ENCODE measurements at places on chromosomes 13 and 19.

GRCh38 chr13:97986835-97987234 lies 33.4 kb downstream of the IPO5 start:
- no peak for DNase-seq

DNA sequence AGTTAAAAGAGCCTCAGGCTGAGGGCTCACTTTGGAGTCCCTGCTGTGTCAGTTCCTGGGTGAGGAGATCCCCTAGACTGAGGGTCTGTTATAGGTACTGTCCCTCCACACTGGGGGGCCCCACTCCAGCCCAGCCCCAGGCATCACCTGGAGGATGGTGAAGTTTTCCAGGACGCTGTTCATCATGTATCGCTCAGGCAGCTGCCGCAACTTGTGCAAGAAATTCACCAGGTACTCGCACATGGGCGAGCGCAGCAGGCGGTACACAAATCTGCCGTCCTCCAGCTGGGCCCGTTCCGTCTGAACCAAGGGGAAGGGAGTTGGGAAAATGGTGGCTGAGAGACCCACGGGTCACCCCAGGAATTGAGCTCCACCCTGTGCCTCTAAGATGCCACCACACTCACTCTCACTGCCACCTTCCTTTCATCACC lies 7.1 kb downstream of the CD37 start:
- no peak for DNase-seq

DNA sequence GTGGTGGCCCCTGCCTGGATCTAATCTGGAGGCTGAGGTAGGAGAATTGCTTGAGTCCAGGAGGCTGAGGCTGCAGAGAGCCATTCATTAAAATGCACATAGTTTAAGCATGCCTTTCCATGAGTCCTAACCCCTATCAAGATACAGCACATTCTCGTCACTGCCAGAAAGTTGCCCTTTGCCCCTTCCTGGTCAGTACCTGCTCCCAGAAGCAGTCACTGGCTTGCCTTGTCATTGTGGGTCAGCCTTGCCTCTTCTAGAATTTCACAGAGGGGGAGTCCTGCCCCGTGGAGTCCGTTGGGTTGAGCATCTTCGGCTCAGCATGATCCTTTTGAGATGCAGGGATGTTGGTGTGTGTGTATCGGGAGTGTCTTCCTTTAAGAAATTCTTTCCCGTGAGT lies 10.8 kb downstream of the BICRA start:
- DNase-seq, result no peak

- DNase-seq, result no peak
Observed at GRCh38 chr13:75333103-75333502, 148.9 kb downstream of the TBC1D4 start.

- no peak for DNase-seq
Observed at GRCh38 chr19:55082020-55082851, 6.6 kb downstream of the EPS8L1 start.

DNA sequence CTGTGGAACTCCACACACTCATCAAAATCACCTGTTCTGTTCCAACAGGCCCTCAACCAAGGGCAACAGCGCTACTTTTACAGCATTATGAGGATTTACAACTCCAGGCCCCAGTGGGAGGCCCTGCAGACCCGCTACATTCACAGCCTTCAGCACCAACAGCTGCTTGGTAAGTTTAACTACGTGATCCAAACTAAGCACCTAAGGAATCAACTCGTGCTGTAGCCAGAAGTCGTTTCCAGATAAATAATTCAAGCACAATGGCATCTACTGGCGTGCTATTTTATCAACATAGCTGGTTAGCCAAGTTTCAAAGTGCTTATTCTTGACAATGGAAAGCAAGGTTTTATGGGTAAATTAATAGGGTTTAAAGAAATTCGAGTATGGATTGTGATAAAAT lies 5.3 kb downstream of the FAM216B start:
- DNase-seq, result no peak

- no peak for DNase-seq
Observed at GRCh38 chr13:35474496-35475211, 1.8 kb downstream of the MAB21L1 start.

DNA sequence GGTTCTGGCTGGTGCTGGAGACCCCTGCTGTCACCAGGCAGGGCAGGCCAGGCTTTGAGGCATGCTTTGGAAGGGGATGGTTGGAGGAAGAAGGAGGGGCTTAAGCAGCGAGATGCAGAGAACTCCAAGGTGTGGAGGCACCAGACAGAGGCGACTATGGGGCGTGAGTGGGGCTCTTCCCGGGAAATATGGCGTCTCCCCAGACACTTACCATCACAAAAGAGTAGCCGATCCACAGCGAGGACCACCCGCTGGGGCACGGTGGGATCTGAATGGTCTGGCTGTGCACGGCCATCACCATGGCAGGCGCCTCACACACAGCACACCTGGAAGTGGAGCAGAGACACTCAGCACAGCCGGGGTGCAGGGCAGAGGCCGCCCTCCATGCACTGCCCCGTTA lies 151.9 kb downstream of the COL4A1 start:
- no peak for DNase-seq

DNA sequence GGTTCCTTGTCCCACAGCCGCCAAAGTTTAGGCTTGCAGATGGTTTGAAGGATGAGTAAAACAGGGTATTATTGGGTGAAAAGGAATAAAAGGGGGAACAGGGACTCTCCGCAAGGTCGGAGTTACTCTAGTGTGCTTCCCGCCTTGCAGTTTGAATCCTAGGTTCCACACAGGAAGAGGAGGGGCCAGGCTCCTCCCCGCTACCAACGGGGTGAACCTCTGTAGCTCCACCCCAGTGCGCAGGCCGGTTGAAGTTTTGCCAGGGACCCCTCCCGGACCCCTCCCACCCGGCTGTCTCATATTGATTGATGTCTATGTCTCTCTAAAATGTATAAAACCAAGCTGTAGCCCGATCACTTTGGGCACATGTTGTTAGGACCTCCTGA lies 11.6 kb upstream of the GTF2F2 start:
- DNase-seq, result no peak

DNA sequence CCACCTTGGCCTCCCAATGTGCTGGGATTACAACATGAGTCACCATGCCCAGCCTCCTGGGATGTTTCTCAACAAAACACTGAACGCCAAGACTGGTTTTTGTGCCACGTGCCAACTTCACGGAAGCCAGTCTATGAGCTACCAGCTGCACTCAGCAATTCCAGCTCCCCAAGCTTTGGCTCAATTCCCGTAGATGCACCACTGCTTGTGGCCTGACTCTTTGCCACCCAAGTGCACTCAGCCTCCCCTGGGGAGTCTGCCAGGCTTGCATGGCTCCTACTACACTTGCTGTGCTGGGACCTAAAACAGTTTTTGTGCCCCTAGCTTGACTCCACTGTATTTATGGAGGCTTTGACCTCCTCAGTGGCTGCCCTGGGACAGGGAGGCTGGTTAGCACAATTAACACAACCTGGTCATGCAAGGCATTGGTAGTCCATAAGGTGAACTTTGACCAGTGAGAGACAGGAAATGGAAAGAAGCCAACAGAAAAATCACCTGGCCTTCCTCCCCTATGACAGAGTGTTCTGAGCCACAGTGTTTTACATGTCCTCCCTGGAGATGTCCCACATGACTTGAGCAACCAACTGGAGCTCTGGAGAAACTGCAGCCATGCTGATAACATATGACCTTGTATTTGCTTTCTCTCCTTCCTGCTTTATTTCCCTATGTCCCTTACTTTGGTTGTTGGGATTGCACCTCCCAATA lies 1173.1 kb downstream of the UQCRFS1 start:
- no peak for DNase-seq

- no peak for DNase-seq
Observed at GRCh38 chr13:94880463-94880862, 168.1 kb upstream of the SOX21 start.

GRCh38 chr19:38617764-38618589 lies at the start of gene MAP4K1:
MAP4K1 (minus strand) TSS chr19:38617953; CDS start chr19:38617895, 58 bp downstream.
- DNase-seq, result no peak

DNA sequence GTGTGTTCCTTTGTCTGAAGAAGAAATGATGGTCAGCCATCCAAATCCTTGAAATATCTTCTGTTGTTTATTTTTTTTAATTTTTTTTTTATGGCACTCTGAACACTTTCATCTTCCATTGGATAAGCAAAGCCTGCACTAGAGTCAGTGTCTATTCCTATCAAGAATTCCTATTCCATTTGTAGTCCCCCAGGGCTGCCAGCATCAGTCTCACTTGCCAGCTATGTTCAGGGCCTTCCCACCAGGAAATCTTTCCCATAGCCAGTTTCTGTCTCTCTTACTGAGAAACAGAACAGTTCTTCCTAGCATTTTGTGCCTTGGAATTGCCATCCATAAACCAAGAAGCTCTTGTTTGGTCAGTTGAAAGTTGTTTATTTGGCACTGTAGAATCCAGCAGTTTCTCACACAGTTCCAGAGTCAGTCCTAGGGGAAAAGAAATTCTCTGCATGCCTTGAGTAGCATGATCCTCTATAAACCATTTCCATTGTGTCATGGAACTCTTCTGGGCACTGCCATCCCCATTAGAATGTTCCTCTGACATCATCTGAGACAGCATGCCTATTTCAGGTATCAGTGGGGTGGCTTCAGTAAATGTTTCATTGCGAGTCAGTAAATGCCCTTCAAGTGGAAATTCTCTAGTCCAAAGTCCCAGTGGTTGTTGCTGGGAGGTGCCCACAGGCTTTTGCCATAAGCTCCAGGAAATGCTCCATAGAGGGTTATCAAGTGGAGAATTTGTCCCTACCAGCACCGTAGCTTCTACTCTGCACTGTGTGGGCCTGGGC lies 18.7 kb upstream of the SPRYD7 start:
- no peak for DNase-seq

GRCh38 chr13:73981595-73981994 lies 152.6 kb downstream of the KLF12 start:
- DNase-seq, result no peak

DNA sequence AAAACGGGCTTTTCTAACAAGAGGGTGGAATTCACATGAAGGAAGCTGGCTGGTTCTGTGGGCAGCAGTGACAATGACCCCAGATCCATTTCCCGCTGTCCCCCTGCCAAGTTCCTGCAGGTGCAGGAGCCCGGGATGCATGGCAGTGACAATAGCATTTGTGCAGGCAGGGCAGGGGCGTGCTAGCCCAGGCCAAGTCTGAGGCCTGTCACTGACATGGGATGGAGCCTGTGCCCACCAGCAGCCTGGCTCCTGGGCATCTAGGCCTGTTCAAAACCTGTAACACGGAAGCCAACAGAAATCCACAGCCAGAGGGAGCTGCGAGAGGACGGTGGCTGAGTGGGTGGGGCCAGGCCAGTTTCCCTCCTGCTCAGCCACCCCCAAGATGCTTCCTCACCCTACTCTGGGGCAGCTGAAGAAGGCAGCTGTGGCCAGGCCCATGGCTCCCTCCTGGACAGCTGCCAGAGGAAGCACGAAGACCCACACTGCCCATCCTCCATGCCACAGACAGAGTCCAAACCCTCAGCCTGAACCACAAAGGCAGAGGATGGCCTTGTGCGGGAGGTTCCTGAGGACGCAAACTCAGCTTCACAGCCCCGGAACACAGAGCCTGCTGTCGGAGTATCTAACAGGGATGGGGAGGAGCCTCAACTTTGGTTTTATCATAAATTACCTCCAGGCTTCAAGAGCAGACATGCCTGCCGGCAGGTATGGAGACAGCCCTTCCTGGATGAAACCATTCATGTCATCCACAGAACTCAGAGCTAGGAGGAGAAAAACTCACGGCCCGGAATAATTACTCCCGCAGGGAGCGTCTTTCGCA lies 74.0 kb downstream of the CEBPG start:
- DNase-seq, result no peak

- DNase-seq, result no peak
Observed at GRCh38 chr19:43311706-43312105, 41.8 kb upstream of the CD177 start.

- DNase-seq, result no peak
Observed at GRCh38 chr19:11148001-11148400, 7.6 kb downstream of the SPC24 start.

Data from NCI-H1417 treated with DMSO at 0.1 percent for 48 hours (cell line).